SK-N-DZ (cell line): ENCODE measurements at places on chromosomes 4 and X.

GRCh38 chr4:182022909-182023308 lies 220.3 kb upstream of the TENM3 start:
- no peak for DNase-seq

GRCh38 chr4:152363086-152363485 lies 172.8 kb downstream of the FBXW7 start:
- DNase-seq: no peak

DNA sequence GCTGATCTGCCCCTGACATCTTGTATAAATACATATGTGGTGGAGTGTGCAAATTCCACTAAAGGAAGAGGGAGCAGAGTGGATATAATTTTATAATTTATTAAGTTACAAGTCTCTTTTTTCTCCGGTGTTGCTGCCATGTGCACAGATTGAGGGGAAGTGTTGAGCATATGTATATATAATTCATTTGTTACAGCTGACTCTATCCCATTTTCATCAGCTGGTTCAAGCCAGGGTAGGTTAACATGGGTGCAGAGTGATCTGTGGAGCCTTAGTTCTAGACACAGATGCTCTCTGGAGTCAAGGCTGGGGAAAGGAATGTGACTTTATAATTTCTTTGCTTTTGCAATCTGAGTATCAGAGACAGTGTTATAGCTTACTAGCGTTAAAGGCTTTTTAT lies 103.5 kb downstream of the WWC2 start:
- no peak for DNase-seq

GRCh38 chr4:2243681-2244380 lies 1.9 kb upstream of the HAUS3 start:
- DNase-seq: peak; percentile 58

GRCh38 chr4:8153441-8153840 lies 5.2 kb downstream of the ABLIM2 start:
- no peak for DNase-seq
